Fibroblast of pulmonary artery (primary cell): ENCODE measurements at places on chromosomes 3 and 15.

GRCh38 chr3:154766765-154767503 is 313.2 kb upstream of the MME start:
- no peak for DNase-seq

DNA sequence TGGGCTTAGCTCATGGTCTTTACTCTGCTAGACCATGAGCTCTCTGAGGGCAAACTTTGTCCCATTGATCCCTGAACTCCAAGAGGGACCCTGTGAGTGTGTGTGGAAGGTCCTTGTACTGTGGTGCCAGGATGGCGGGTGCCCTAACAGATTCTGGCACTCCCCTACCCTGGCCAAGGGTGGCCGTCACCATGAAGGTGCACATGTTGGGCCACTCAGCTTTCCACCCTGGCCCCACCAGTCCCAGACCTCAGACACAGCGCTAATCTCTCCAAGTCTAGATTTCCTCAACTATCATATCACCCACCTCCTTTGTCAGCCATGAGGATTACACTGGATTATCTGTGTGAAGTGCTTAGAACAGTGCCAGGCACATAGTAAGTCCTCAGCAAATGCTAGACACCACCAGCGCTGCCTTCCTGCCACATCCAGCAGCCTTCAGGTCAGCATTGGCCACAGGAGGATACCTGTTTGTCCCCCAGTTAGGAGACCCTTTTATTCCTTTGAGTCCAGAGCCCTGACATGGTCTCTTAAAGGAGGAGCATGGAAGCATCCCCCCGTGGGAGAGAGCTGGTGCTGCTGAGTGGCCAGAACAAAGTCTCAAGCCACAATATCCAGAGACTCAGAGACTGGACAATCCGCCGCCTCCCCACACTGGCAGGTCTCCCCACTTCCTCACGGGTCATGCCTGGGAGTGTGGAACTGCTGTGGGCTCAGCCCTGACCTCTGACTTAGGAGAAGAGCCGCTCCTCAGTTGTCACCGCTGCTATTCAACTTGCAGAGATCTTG is 44.5 kb upstream of the SLCO2A1 start:
- DNase-seq, result no peak

DNA sequence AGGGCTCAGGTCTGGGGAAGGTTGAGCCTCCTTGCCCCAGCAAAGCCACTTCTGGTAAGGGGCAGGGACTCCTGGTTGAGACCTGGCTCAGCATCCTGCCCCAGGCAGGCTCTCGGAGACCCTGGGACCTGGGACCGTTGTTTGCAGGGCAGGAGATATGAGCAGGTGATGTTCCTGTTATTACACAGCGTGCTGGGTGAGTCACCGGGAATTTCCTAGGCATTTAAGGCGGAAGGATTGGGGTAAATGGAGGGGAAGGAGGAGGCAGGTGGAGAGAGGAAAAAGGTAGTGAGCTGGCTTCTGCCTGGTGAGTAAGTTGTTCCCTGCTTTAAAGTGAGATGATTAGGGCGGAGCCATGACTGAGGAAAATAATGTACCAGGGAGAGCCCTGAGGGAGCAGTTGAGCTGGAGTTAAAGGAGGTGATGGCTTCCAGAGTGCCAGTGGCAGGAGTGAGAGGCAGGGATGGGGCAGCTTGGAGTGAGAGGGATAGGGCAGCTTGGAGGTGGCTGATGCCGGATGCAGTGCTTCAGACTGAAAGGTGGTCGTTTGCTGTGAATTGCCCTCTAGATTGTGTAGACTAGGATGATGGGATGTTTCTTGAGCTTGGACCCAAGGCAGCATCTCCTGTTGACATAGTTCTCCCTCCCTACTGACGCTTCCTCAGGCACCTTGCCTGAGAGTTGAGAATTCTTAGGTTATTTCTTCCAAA is 79.4 kb downstream of the AAGAB start:
- DNase-seq, result no peak

- peak; percentile 79 for DNase-seq
These were observed 604 bp upstream of the TJP1 start for GRCh38 chr15:29822684-29823459.

GRCh38 chr3:15051531-15051930 is 13.6 kb downstream of the MRPS25 start:
- peak; percentile 46 for DNase-seq

DNA sequence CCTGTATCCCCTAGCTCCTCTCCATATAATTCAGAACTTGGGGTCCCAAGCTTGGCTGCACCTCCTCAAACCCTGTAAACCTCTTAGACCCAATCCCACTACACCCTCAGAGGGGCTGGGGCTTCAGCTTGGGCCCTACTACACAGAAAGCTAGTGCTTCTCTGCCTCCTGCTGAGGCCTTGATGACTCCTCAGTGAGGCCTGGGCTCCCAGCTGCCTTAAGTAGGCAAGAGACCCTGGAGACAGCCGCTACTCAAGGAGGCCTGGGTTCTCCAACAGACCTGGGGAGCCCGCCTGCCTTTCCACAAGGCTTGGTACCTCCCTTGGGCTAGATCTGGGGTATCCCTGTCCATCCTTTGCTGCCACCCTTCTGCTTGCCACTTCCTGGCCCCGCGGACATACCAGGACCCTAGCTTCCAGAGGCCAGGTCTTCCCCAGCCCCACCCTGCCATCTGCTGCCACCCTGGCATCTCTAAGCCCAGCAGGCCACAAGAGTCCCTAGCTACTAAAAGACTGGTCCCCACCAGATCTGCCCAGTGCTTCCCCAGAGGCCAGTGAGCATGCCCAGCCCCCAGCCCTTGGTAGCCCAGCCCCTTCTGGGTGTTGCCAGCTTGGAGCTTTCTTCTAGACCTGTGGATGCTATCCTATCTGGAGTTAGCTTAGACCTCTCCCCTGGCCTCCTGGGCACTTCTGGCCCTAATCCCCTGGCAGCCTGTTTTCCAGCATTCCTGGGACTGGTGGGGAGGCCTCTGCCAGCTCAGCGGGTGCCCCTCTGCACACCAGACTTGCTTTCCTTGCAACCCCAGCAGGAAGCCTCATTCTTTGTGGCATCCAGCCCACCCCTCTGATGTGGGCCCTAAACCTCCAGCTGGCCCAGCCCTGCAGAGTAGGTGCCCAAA is 13.7 kb downstream of the C15orf39 start:
- DNase-seq, result no peak

DNA sequence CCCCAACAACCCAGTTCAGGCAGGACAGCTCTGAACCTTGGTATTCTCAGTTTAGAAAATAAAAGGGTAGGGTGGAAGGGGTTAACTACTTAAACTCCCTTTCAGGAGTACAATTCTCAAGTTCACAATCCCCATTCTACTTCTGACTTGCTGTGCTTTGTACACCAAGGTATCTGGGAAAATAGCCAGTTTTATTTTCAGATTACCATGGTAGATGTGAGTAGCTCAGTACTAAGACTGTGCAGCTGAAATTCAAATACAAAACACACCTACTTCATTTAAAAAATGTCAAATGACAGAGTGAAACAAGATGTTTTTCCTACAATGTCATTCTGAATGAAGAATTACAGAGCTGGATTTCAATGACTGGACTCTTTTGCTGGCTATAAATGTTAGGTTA is 27.4 kb downstream of the SLC7A14 start:
- no peak for DNase-seq

DNA sequence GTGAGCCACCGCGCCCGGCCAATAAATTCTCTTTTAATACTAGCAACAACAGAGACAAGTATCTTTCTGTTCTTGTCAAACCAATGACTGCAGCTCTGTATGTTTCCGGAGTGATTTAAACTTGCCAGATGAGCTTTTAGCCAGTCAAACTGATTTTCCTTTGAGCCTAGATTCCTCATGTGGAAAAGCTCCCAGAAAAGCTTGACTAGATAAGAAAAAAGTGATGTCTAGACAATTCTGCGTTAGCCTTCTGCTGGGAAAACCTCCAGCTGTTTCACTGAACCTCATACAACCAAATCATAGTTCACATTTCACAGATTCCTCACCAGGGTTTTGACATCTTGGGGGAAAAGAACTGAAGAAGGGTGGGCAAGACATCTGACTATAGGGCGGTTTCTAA is 78.6 kb downstream of the MAGI1 start:
- peak; percentile 81 for DNase-seq

- no peak for DNase-seq
These were observed 434.4 kb downstream of the RAP2B start for GRCh38 chr3:153596401-153596800.
